ENCODE measurements at places on chromosomes 1 and 21.

DNA sequence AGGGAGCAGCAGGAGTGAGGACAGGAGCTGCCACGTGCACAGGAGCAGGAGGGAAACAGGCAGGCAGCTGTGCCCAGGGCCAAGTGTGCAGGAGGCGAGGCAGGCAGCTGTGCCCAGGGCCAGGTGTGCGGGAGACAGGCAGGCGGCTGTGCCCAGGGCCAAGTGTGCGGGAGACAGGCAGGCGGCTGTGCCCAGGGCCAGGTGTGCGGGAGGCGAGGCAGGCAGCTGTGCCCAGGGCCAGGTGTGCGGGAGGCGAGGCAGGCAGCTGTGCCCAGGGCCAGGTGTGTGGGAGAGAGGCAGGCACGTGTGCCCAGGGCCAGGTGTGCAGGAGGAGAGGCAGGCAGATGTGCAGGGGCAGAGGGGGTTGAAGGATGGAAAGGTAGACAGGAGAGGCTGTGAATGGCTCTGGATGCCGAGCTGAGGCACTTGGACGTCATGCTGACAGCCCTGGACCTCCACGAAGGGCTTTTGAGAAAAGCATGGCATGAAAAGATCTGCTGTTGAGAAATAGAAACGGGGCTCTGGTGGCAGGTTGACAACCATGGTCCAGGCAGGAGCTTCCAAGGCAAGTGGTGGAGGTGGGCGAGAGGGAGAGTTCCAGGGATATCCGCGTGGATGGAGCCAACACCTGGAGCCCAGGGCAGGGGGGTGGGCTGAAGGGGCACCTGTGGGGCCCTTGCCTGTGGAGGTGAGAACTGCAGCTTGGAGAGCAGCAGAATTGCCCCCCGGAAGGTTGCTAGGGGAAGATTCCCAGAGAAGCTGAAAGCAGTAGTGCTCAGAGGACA is 19.1 kb upstream of the NPHP4 start:
- peak; percentile 61 for DNase-seq

DNA sequence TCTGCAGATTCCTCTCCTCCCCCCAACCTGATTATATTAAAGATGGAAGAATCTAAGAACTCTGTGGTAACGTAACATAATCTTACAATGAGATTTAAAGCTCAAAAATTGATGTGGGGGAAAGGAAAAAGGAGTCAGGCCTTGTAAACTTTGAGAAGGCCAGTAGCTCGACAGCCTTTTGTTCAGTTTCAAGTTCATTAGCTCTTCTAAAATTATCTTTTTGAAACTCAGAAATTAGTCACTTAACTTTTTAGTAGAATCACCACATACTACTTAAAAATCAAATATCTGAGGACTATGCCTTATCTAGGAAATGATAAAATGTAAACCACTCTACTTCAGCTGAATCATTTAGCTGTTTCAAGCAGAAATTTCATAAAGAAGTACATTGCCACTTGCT is 996.2 kb downstream of the AMY1C start:
- DNase-seq: no peak

GRCh38 chr1:212297338-212297737 is 12.1 kb downstream of the PPP2R5A start:
- no peak for DNase-seq

DNA sequence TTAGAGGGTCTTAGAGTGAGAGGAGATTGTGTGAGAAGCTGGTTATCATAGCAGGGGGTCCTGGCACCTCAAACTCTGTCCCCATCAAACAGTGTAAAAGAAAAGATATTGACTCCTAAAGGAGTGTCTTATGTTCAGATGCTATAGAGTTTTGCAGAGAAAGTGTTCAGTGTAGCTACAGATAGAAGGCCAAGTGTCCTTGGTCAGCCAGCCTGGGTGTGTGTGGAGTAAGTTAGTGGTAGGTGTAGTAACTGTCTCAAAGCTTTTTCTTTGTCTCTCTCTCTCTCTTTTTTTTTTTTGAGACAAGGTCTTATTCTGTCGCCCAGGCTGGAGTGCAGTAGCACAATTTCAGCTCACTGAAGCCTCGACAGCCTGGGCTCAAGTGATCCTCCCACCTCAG is 17.2 kb downstream of the CAMTA1 start:
- DNase-seq: no peak

DNA sequence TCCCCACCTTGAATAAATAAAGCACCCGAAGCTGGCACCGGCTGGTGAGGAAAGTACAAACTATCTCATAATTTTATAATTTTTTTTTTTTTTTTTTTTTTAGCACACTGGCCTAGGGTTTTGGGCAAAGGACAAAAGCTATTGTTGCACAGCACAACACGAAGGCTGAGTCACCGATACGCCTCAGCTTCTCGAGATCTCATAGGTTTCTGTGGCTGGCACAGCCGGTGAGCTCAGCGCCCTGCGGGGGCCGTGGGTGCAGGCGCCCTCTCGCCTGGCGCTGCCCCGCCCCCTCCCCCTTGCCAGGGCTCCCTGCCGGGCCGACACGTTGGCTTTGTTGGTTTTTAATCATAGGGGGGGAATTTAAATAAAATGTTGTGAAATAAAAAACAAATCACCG is 17.2 kb downstream of the CASZ1 start:
- peak; percentile 91 for DNase-seq

- DNase-seq: no peak
Observed at GRCh38 chr1:46735708-46736324, 16.9 kb upstream of the EFCAB14 start.

- peak; percentile 97 for DNase-seq
Observed at GRCh38 chr1:93591676-93592550, 89.7 kb downstream of the BCAR3 start.

GRCh38 chr1:23589585-23589986 is 30.3 kb upstream of the ID3 start:
- no peak for DNase-seq

DNA sequence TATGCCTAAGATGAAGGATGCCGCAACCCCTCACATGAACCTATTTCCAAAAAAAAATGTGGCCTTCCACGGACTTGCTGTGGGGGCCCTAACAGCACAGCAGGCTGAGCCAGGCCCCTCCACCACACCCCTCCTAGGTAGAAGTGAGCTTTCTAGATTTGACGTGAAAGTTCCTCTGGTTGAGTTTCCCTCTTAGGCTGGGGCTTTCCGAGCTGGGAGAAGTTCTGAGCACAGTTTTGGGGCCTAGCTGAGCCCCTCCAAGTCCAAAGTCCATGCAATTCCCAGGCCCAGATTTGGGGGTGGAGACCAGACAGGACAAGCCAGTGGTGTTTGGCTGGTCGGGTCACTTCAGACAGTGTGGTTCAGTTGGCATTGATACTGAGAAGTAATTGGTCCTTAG is 13.8 kb upstream of the PHLDA3 start:
- no peak for DNase-seq

GRCh38 chr1:940107-941014 is 16.6 kb downstream of the SAMD11 start:
- peak; percentile 30 for DNase-seq

GRCh38 chr1:243483071-243483771 is 227.4 kb downstream of the SDCCAG8 start:
- no peak for DNase-seq

DNA sequence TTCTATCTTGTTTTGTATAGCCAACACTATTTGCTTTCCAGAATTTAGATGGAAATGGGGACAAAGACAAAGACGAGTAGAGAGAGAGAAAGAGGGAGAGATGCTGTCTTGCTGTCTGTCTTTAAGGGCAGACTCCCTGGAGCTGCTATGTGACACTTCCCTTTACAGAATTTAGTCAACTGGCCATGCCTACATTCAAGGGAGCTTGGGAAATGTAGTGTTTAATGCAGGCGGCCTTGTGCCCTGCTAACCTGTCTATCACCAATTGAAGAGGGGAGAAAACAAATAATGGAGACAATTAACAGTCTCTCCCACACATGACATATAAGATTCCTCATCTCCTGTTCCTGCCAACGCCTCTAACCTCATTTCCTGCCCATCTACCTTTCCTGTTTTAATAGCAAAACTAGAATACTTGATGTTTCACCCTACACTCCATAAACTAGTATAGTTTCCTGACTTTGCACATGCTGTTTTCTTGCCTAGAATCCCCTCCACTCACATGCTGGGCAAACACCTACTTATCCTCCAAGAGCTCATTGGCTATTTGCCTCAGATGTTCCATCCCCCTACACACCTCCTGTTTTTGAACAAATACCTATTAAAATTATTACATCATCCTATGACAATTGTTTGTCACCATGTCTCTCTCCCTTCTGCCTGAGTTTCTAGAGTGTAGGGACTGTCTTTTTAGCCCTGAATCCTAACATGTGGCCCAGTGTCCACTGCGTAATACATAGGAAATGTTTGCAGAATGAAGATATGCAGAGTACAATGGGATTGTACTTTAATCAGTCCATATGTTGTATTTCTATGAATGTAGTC is 117.2 kb downstream of the SLC25A24 start:
- no peak for DNase-seq

DNA sequence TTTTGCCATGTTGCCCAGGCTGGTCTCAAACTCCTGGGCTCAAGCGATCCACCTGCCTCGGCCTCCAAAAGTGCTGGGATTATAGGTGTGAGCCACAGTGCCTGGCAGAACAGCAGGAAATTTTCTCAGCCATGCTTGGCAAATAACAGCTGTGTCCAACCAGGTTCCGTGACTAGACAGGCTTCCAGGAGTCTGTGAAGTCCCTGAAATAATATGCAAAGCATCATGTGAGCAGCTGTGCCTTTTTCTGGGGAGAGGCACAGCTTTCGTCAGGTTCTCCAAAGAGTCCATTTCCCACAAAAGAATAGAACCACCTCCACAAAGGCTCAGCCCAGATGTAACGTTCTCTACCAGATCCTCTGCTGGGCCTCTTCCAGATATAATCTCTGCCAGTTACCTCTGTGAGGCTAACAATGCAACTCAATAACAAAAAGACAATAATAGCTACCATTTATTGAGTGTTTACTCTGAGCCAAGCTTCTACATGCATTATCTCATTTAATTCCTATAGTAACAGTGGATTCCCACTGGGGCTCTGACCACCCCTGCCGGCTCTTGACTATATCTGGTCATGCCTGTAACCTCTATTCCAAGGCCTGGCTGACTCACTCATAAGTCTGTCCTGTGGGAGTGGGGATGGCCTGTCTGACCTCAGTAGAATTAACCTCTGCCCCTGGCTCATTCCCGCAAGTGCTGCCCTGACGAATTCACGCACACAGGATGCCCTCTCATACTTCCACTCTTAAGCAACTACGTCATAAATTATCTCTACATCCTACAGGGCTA is 4.0 kb upstream of the NKAIN1 start:
- no peak for DNase-seq

- DNase-seq: no peak
Observed at GRCh38 chr1:56548571-56548970, 30.8 kb downstream of the PLPP3 start.

DNA sequence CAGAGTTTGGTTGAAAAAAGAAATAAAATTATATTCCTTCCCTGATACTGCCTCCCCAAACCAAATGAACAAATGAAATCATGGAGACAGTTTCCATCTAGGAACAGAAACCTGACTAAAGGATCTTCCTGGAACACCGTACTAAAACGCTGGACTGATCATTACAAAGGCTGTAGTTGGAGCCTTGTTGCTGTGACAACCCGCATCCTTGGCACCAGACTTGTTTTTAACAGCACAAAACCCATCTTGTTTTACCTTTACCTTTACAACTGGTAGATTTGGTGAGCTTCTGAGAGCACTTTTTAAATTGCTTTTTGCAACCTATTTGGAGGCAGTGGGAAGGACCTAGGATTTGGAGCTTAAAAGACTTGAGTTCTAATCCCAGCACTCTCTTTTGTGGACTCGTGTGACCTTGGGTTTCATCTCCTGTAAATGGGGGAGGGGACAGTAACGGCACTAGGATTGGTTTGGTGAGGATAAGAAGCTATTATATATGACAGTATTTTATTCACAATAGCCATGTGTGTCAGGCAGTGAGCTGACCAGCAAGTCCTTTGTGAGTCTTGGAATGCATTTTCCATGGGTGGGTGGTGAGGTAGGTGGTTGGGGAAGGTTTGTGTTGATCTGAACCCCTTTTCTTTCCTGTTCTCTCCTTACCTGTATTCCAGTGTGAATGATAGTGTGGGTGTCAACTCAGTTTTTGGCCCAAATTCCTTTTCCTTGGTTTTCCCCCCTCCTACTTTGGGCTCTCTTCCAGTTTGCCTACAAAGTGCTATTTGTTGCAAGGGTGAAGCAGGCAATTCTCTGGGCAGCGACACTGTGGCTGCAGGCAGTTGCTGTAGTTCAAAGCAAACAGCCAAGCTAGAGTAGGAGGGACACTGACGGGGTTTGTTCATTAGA is 12.6 kb downstream of the LRRC8D start:
- DNase-seq: no peak

- no peak for DNase-seq
Observed at GRCh38 chr1:117007719-117008013, 6.1 kb downstream of the CD101 start.

DNA sequence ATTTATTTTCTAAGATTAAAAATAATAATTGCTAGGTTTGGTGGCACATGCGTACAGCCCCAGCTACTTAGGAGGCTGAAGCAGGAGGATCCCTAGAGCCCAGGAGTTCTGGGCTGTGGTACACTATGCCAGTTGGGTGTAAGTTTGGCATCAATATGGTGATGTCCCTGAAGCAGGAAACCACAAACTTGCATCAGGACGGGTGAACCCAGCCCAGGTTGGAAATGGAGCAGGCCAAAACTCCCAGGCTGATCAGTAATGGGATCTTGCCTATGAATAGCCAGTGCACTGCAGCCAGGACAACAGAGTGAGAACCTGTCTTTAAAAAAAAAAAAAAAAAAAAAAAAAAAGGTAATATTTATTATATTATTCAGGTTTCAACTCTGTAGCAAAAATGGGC is 92.4 kb upstream of the PGD start:
- DNase-seq: no peak

Measured in DMS79 (cell line).